ENCODE measurements at places on chromosomes 13 and 19.
A peak's percentile ranks its signal among the peaks of the same experiment; 100 is the strongest.

GRCh38 chr13:91594061-91594460, 195.6 kb downstream of the GPC5 start:
- DNase-seq: peak; percentile 45

- DNase-seq: no peak
Observed at GRCh38 chr13:111265006-111265700, 55.3 kb upstream of the TEX29 start.

DNA sequence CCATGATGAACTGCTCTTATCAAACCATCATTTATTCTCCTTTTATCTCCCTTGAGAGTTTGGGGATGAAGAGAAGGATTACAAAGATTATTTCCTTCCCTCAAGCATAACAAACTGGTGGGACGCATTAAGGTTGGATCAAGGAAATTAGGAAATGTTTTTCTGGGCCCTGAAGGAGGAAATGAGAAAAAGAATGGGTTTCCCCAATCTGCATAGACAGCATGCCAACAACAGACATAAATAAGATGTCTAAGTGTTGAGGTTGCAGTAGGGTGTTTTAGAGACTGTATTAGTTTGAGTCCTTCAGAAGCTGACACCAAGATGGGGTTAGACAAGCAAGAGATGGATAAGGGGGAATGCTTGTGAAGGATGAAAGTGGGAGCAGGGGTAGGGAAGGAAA, 7.3 kb downstream of the EPSTI1 start:
- no peak for DNase-seq

DNA sequence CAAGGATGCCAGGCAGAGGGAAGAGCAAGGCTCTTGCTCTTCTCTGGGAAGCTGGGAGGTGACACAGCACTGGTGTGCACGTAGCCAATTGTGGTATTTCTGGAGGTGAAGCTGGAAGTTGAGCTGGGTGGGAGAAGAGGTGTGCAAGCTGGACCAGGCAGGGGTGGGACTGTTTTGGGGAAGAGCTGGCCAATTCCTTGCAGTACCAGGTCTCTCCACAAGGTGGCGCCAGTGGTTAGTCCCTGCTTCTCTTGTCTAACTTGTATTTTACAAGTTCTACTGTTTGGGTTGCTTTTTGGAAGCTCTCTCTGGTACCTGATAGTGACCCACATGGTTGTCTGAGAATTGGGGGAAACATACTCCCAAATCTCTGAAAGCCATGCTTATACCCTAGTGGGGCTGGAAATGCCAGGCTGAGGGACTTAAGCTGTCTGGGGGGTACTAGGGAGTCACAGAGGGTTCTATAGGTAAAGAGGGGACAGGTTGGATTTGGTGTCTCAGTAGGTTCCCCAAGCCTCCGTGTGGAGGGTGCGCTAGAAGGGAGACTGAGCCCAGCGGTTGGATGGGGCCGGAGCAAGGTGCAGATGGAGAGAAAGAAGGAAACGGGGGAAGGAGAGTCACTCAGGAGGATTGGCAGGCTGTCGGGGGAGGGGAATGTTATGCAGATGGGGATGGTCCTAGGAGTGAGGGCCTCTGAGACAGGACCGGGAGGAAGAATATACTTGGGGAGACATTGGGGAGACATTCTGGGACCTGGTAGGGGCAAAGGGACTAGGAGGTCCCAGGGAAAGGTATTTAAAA, 3.0 kb downstream of the HPN start:
- peak; percentile 35 for DNase-seq

DNA sequence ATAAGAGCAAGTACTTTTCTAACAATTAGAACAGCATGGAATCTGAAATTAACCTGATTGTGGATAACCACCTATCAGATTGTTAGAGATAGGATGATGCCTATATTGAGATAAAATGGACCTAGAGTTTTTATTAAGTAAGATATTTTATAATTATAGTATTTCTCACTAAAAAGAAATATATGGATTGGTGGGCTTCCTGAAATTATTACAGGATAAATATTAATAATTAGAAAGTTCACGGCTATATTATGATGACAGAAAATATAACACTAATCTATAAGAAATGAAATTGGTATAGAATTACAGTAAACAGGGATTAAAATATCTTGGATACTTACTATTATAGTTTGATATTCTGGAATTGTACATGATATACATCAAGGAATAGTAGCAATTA, 378.0 kb upstream of the SPRY2 start:
- no peak for DNase-seq

DNA sequence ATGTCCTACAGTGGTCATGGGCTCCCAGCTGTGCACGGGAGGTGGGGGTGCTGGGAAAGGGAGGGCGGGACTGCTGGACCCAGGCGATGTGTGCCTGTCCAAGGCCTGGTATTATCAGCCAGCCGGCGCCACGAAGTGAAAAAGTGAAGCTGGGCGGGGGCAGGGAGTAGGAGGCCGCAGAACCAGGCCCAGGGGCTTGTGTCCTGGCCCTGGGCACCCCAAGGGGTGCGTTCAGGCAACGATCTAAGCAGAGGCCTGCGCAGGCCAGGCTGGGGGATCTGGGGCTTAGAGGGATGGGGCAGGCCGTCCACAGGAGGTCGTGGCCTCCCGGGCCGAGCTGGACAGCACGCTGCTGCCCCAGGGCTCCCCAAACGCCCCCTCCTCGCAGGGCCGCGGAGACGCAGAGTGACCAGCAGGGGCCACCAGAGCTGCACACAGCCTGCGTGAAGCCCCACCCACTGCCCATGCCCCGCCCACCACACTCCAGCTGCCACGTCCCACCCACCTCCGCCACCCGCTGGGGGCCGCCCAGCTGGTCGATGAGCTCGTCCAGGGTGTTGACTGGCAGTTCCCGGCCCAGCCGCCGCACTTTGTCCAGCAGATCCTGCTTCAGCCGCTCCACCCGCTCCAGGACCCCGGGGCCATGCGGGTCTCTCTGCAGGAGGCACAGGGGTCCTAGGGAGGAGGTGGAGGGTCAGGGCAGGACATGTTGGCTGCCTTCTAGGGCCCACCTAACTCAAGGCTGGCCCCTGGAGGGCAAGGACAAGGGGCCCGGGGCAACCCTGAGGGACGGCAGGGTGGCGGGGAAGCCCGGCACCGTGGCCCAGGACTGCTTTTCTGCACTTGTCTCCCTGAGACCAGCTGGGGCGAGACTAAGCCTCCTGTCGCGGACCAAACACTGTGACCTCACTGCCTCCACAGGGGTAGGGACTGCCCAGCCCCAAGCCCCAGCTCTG, 9.5 kb downstream of the GPX4 start:
- DNase-seq: peak; percentile 91

DNA sequence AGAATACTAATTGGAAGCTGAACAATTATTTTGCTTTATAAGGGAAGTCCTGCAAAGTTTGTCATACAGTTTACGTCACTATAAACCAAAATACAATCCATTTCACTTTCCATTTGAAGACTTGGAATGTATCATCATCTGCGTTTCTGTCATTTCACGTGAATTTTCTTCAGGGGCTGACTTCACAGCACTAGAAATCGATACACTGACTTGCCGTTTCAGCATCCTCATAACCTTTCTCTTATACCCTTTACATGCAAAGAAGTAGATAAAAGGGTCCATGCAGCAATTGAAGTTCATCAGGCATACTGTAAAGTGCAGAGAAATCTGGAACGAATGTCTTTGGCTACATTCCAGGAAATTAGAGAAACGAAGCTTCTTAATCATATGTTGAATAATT, 12.2 kb downstream of the GPR183 start:
- no peak for DNase-seq

DNA sequence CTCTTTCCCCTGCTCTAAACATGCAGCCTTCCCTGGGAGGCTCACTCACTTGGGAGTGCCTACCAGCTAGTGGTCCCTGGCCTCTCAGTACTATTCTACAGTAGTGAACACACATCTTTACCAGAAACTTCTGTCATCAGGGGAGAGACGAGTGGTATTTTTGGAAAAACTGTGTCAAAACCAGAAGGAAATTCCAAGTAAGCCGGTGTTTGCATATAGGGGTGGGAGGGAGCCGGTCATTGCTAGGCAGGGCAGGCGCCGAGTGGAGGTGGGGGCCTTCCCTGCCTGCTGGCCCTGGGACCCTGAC, 7.0 kb downstream of the RPS9 start:
- no peak for DNase-seq

- no peak for DNase-seq
Observed at GRCh38 chr13:38167164-38167822, 182.4 kb upstream of the UFM1 start.

DNA sequence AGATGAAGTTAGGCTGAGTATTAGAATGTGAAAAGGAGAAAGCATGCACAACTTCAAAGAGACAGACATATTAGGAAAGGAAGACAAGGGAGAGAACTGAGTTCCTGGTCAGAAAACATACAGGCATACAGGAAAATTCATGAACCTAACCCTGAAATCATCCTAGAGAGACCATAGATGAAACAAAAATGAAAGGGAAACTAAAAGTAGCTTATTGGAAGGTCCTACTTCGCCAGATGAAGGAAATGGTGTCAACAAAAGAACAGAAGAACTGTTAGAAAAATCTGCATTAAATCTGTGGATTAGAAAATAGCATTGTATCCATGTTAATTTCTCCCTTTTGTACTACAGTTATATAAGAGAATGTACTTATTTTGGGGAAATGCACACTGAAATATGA, 169.0 kb upstream of the UFM1 start:
- DNase-seq: no peak

- no peak for DNase-seq
Observed at GRCh38 chr19:43616306-43616705, 3.1 kb downstream of the ZNF428 start.

DNA sequence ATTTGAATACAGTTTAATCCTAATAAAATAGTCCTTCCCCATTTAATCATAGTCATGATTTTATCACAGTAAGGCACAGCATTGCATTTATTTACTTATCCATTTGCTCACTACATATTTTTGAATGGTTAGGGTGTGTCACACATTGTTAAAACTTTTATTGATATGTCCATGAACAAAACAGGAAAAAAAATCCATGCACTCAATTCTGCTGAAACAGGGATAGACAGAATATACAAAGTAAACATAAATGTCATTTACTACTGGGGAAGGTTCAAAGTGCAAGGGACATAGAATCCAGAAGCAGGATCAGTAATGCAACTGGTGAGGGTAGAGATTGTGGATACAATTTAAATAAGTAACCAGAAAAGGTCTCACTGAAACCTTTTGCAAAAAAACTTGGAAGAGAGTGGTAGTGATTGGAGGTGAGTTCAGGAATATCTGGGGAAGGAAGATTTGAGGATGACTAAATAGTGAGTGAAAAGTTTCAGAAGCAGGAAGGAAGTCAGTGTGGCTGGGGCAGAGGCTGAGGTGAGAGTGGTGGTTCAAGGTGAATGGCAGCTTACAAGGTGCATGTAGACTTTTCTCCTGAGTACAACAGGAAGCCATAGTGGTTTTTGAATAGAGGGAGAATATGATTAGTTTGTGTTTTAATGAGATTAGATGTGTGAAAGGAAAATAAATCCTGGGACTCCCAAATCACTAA, 387.2 kb upstream of the ATXN8OS start:
- DNase-seq: no peak

- DNase-seq: peak; percentile 94
Observed at GRCh38 chr13:42486711-42487198, 87.2 kb upstream of the TNFSF11 start.

DNA sequence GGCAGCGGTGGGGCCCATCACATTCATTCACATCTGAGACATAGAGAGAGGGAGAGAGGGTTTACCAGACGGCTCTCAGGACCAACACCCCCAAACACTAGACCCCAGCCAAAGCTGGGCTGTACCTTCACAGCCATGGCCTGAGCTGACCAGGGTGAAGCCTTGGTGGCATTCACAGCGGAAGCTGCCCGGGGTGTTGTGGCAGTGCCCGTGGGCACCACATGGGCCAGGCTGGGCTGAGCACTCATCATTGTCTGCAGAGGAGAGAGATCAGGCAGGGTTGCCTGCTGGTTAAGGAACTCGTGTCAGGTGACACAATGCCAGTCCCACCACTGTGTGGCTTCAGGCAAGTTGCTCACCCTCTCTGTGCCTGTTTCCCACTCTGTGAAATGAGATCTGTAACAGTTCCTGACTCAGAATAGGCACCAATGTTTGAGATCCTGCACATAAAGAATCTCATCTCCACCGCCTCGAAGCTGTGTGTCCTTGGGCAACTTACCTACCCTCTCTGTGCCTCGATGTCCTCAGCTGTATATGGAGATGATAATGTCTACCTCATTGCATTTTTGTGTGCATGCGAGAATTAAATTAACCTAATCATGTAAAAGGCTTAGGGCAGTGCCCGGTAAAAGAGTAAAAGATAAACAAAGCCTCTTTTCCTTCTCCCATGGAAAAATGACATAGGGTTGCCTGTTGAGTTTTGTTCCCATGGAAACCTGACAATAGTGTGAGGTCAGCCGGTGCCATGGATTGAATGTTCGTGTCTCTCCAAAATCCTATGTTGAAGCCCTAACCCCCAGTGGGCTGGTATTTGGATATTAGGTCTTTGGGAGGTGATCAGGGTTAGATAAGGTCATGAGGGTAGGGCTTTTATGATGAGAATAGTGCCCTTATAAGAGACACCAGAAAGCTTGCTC, 22.9 kb downstream of the CCL25 start:
- no peak for DNase-seq

DNA sequence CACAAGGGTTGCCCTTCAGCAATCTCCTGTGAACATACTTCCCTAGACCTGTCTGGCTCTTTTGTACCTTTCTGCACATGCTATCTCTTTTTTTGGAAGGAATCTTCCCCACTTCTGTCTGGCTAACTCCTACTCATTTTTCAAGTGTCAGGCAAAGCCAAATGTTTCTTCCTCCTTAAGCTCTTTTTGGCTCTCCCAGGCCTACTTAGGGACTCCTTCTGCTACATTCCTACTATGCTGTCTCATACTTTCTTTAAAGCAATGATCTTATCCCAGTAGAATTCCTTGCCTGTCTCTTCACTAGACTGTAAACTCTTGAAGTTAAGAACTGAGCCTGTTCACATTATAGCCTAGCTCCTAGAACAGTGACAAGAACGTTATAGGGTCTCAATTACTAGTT, 114.9 kb upstream of the WASF3 start:
- DNase-seq: peak; percentile 31

GRCh38 chr13:53743906-53744305, 715.3 kb downstream of the OLFM4 start:
- no peak for DNase-seq

- no peak for DNase-seq
Observed at GRCh38 chr13:98262292-98262691, 85.2 kb upstream of the RNF113B start.

GRCh38 chr13:34863360-34864135, 78.5 kb upstream of the NBEA start:
- DNase-seq: peak; percentile 91

DNA sequence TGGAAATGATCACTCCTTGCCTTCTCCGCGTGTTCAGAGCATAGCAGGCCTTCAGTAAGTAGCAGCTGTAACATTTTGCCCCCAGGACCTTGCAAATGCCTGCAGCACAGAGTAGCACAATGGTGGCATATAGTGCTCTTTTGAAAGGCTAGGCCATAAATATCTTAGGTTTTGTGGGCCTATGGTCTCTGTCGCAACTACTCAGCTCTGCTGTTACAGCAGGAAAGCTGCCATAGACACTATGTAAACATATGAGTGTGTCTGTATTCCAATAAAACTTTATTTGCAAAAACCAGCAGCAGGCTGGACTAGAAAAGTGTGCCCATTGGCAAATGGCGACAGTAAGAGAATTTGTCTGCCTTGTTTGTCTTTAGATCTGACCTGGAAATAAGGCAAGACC, 9.4 kb downstream of the ITPKC start:
- DNase-seq: no peak

- DNase-seq: no peak
Observed at GRCh38 chr19:7139095-7139494, 69.6 kb downstream of the ZNF557 start.
